Adrenal gland (tissue), 19 donors: ENCODE measurements at places on chromosomes 1 and 21. TPM values are rescaled to one million over a fixed set of nuclear protein-coding genes. Genes with fewer than 3 reads are reported as not detected.

Gene STX12
- 72.1 TPM for polyA plus RNA-seq

Gene RHBG
- polyA plus RNA-seq = 1.9 TPM

Gene NR1I3
- not detected for polyA plus RNA-seq

Gene C1orf94
- not detected for polyA plus RNA-seq

Gene PUSL1
- 32.2 TPM for polyA plus RNA-seq

Gene SAMD13
- 1.0 TPM for polyA plus RNA-seq

Gene CHI3L1
- 19.1 TPM for polyA plus RNA-seq

Gene AVPR1B
- not detected for polyA plus RNA-seq

Gene NBPF4
- not detected for polyA plus RNA-seq

Gene AADACL3
- polyA plus RNA-seq = not detected

Gene APH1A
- polyA plus RNA-seq = 59.4 TPM

Gene MYOG
- not detected for polyA plus RNA-seq

Gene ADORA1
- 0.49 TPM for polyA plus RNA-seq

Gene SERPINC1
- polyA plus RNA-seq = 0.40 TPM
